ENCODE measurements at places on chromosomes 6 and 20.

DNA sequence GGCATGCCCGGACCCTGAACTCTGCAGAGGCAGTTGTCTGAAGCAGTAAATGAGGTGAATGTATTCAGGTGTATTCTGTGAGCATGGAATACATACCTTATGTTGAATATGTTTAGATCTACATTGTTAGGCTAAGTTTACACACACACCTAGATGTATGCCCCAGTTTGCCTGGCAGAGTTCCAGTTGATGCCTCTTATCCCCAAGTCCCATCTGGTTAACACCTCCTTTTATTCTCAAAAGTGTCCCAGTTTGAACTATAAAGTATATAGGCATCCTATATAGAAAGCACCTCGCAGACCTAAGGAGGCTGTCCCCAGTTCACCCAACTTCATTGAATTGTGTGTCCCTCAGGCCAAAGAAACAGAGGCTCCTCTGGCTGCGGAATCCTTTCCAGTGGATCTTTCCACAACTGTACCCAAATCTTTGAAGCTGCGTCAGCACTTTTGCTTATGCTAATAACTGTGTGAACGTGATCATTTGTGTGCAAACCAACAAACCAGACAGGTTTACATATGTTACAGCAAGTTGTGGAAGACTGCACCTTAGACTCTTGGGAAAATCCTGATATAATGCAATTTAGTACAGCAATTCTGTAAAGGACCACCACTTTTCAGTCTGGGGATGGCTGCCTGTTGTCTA lies 4.8 kb upstream of the DHX35 start:
- no peak for DNase-seq

- no peak for DNase-seq
Observed at GRCh38 chr6:37074053-37074827, 68.8 kb downstream of the FGD2 start.

- DNase-seq = no peak
Observed at GRCh38 chr20:14470231-14470899, 133.0 kb upstream of the FLRT3 start.

GRCh38 chr6:166145751-166146150 lies 21.9 kb downstream of the TBXT start:
- no peak for DNase-seq

GRCh38 chr6:49519660-49520059 lies 19.9 kb downstream of the GLYATL3 start:
- DNase-seq = no peak

DNA sequence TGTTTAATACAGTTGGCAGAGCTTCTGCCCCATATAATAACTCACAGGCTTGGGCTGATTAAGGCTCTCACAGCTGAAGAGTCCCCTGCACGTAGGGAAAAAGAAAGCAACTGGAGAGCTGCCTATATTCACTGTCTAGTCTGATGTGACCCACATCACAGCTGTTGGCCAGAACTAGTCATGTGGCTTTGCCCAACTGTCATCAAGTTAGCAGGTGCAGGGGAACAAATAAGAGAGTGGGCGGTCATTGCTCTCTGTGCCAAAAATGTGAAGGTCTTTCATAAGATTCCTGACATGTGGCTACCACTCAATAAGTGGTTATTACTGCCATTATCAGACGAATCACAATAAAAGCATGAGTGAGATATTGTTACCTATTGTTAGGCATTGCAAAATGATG lies 665.2 kb downstream of the DOK5 start:
- DNase-seq = no peak

GRCh38 chr6:145924600-145924999 lies 39.6 kb downstream of the SHPRH start:
- no peak for DNase-seq

GRCh38 chr6:5303682-5304081 lies 42.4 kb downstream of the FARS2 start:
- no peak for DNase-seq

- no peak for DNase-seq
Observed at GRCh38 chr6:161244725-161245124, 29.1 kb downstream of the AGPAT4 start.

- DNase-seq = peak; percentile 74
Observed at GRCh38 chr6:160428069-160428430, 79.9 kb downstream of the SLC22A3 start.

GRCh38 chr20:57323034-57323433 lies 6.6 kb upstream of the SPO11 start:
- no peak for DNase-seq

- no peak for DNase-seq
Observed at GRCh38 chr6:24019830-24020229, 106.2 kb upstream of the NRSN1 start.

DNA sequence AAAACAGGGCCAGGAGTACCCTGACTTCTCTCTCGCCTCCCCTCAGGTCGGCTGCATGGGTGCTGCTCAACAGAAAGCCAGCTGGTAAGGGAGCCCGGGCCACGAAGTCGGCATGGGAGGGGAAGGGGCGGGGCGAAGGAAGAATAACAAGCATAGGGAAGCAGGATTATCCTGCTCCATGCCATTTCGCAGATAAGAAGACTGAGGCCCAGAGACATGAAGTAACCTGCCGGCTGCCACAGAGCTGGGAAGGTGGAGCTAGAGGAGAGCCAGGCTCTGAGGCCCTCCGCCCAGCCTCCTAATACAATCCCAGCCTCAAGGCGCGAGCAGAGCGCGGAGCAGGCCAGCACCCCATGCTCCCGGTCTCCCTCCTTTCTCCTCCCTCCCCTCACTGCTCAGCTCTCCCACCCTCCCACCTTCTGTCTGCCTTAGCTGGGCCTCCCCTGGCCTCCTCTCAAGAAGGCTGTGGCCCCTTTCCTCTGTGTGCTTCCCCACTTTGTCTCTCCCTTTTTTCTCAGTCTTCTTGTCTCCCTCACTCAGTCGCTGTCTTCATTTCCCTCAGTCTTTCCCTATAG lies 13.2 kb upstream of the HMGA1 start:
- no peak for DNase-seq

- no peak for DNase-seq
Observed at GRCh38 chr20:55283889-55284288, 721.4 kb downstream of the CBLN4 start.

DNA sequence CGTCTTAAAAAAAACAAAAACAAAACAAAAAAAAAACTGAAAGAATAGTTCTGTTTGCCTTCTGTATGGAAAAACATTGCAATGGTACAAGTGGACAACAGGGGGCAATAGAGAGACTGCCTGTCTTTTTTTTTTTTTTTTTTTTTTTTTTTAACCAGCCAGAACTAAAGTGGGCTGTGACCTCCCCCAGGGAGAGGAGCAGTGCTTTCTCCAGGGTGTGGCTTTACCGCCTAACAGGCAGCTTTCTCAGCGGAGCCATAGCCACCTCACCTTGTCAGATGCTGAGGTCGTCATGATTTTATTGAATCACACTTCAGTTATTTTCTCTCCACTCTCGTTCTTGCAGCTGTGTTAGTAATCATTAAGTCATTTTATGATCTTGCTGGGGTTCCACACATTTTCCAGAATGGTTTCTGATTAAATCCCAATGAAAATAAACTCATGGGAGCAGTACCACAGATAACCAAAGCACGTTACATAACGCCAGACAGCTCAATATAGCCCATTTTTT lies 78.4 kb downstream of the GMPR start:
- no peak for DNase-seq

- no peak for DNase-seq
Observed at GRCh38 chr6:39063526-39063925, 14.9 kb downstream of the GLP1R start.

GRCh38 chr20:61634376-61635145 lies 382.5 kb downstream of the CDH4 start:
- DNase-seq = no peak

DNA sequence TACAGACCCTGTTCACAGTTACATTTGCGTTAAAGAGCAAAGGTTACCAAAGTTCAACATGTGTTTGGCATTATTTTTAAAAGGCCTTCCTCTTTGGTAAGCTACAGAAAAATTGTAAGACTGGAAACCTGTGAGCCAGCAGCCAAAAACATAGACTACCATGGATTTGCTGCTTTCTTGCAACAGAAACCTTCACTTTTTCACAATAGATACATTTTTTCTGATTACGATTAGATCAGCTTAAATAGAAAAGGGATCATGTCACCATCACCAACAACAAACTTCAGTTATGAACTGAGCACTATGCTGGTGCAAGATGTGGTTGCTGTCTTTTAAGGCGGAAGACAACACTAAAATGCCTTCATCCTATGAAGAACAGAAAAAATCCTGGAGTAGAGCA lies 112.3 kb upstream of the MARCKS start:
- DNase-seq = no peak

DNA sequence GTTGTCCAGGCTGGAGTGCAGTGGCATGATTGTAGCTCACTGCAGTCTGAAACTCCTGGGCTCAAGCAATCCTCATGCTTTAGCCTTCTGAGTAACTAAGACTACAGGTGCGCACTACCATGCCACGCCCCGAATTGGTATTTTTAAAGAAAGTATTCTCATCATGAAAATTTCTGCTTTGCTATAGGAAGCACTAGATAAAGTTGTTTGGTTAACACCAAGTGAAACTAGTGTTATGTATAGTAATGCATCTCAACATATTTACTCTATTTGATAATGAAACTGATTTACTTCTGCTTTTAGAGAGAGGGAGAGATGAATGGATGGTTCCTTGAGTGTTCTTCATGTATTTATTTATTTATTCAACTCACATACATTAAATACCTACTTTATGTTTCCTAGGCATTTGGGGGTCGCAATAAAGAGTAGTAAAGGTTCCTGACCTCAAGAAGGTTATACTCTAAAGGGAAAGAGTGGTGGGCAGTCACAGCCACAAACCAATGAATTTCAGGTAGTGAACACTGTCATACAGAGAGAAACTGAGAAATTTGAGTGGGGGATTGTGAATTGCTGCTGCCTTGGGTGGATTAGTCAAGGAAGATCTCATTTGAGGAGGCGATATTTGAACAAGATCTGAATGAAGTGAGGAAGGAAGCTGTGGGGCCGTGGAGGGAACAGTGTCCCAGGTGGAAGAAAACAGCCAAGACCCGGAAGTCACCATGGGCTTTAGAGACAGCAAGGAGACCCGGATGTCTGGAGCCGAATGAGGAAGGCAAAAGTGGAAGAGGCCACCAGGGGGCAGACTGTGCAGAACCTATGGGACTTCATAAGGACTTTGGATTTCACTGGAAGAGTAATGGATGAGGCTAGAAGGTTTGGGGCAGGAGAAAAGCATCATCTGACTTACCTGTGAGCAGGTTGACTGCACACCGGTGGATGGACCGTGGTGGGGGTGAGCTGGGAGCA lies 185.6 kb downstream of the TSHZ2 start:
- peak; percentile 23 for DNase-seq

- DNase-seq = no peak
Observed at GRCh38 chr20:46938434-46938833, 43.8 kb downstream of the EYA2 start.

- no peak for DNase-seq
Observed at GRCh38 chr6:14827354-14827753, 418.5 kb upstream of the JARID2 start.

DNA sequence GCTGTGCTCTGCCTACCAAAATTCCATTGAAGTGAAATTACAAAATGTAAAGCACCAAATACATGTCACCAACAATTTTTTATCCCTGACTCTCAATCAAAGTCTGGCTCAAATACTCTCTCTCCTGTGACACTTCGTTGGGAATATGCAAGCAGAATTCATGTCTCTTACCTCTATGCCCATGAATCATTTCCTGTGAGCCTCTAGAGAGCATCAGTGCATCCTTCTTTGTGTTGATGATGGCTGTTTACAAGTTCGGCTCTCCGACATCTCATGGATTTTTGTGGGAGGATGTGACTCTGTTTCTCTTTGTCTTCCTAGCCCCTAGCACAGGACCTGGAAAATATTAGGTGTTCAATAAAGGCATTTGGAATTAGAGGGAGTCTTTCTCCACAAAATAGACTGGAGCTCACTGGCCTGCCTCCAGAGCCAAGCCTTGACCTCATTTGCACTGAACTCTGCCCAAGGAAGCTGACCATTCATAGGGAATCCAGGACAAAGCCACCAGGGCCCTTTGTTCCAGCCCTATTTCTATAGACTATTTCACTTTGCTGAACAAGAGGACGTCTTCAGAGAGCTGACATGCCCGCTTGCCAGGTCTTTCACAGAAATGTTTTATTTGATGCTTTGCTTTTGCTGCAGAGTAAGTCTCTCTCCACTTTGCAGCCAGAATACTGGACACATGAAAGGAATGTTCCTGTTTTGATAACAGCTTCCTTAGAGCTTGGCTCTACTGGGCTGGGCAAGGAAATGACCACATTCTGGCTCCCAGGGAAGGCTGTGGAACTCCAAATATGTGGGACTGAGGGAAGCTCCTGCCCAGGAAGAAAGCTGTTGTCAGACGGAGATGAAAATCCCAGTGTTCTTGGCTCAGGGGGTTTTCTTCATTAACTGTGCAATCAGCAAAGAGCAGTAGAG lies 194.5 kb upstream of the CDYL start:
- no peak for DNase-seq

DNA sequence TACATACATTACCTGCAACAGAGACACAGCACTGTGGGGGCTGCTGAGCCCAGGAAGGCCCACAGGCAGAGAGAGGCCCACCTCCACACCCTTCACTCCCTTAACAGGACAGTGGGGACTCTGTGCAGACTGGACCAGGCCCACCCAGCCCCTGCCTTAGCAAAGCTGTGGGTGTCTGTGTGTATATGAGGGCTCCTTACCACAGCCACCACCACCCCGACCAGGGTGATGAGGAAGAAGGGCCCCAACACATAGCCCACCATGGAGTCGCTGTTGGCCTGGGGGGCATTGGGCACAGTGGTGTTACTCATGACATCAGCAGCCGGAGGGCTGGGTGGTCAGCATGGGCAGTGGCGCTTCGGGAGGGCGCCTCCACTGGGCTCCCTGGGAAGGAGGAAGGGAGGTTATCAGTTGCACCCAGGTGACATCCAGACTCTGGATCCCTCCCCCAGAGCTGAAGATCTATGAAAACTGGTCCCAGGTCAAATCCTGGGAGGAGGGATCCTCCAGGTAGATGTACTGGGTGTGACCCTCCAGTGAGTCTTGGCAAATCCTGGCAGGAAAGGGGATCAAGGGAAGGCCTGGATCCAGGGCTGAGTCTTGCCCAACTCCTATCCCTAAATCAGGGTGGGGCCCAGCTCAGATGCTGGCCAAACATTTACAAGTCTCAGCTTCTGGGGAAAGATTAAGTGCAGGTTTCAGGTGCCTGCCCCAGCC lies 1.2 kb downstream of the SMIM29 start:
- no peak for DNase-seq

DNA sequence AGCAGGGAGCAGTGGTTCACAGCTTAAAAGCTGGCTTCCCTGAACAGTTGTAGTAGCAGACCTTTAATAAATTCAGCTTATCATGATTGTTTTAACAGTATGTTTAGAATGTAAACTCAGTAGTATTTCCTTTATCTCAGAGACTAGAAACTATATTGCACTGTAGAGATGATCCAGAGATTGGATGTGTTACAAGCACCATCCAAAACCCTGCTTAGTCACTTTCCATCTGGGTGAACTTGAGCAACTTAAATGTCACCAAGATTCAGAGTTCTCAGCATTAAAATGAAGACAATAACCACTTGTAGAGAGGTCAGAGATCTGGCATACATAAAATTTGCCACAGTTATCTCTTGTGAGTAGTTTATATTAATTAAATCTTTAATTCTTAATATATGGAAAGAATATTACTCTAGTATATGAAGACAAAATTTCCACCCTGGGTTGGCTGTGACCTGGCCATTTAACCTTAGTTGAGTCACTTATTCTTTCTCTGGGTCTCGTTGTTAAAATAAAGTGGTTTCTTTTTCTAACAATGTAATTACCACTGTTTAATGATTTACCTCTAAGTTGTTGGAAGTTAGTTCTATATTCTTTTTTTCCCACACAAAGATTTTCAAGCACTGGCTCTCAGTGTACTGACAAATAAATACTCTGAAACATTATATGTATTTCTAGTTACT lies 239.2 kb upstream of the FKBP1C start:
- no peak for DNase-seq

Data from heart right ventricle (tissue), 16 donors.